ENCODE measurements at places on chromosomes 1 and 21.

- DNase-seq, result no peak
These were observed 643.3 kb downstream of the NPHP4 start for GRCh38 chr1:5348732-5349465.

DNA sequence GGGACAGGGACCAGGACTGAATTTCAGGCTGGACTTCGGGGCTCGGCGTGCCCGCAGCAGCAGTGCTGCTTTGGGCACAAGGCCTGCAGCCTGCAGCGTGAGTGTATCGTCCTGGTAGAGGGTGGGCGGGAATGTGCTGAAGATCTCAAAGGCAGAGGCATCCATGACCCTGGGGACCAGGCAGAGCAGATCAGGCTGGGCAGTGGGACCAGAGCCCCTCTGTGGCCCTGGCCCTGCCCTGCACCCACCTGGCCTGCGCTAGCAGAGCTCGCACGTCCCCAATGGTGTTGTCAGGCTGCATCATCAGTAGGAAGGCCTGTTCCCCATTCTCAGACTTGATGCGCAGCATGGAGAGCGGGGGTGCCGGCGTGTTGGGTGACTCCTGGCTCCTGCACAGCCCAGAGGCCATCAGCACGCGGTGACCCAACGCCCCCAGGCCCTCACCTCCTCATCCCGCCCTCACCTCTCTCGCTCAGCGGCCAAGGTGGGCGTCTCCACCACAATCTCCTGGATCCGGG is 2.6 kb downstream of the SH3BGRL3 start:
- no peak for DNase-seq

GRCh38 chr1:247548092-247548491 is 842 bp upstream of the GCSAML start:
- DNase-seq, result no peak

- DNase-seq, result no peak
These were observed 8.8 kb upstream of the IFNLR1 start for GRCh38 chr1:24195874-24196273.

GRCh38 chr1:3695326-3696217 is 43.3 kb downstream of the TP73 start:
- peak; percentile 15 for DNase-seq

DNA sequence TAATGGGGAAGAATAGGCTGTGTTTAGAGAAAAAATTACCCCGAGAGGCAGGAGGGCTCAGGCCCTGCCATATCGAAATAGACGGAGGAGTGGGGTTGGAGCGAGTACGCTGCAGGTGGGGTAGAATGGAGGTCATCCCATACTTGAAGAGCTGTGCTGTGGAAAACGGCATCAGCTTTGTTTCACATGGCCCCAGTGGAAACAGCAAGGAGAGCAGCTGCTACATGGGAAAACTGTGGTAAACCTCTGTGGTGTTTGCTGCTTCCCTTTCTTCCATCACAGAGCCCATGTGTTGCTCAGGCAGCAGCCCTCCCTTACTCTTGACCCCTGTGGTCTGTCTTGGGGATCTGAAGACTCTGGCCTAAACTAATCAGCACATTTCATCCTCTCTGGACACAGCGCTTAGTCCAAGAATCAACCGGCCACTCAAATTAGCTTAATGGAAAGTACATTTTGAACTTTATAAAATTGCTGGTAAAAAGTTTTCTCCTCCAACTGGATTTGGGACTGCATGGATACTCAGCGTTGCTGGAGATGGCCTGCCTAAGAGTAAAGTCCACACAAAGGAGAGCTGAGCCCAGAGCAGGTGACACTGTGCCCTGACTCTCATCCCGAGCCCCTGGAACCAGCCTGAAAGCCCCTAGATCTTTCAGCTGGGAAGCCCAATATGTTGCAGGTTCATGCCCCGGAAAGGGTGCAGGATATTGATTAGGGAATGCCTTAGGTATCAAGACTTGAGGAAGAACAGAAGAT is 127.1 kb upstream of the GADD45A start:
- no peak for DNase-seq

GRCh38 chr1:210645582-210646257 is 317.0 kb downstream of the HHAT start:
- no peak for DNase-seq

DNA sequence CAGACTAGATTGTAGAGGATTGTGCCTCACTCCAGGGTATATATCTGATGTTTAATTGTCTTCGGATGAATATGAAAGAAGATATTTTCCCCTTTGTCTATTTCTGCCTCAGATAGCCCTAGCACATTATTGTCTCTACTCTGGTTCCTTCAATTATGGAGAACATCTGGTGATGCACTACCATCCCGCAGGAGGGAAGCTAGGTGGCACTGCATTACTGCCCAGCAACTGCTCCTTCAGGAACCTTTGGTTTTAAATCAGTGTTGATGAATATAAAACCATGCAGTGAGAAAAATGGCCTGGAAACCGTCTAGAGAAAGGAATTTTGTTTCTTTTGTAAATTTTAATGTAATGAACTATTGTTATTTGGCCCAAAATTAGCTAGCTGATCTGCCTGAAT is 68.5 kb downstream of the GPR88 start:
- DNase-seq, result no peak

DNA sequence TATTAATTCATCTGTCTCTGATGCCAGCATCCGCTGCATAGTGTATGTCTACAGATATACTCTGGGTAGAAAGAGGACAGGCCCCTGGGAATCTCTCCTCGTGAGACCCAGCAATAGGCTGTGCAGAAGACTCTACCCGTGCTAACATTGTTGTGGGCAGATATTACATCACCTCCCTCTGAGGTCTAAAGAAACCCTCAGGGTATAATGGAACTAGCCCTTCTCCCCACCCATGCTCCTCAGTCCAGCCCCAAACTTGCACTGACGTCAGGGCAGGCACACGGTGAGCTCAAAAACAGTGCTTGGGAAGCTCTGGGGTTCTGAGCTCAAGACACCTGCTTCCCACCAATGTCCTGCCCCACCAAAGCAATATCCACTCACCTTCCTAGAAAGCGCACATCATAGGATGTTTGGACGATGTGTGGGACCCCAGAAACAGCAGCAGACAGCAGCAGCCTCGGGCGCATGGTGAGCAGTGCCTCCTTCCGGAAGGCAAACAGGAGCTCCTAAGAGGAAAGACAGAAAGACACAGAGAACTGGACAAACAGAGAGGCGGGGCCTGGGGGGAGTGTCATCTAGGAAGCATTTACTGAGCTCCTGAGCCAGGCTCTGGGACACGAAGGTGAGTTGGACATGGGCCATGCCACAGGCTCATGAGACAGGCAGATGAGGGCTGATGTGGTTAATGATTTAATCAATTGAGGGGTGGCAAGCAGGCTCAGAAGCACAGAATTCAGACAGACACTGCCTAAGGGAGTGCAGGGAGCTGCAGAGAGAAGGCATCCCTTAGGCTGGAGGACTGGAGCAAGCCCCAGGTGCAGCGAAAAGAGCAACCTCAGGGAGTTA is 4.8 kb downstream of the OVGP1 start:
- DNase-seq, result no peak

GRCh38 chr21:41152147-41152546 is 15.8 kb upstream of the BACE2 start:
- no peak for DNase-seq

- DNase-seq, result no peak
These were observed 7.9 kb downstream of the CAMK2N1 start for GRCh38 chr1:20478057-20478635.
